ENCODE measurements at places on chromosomes 2 and 18. TPM values are rescaled to one million over a fixed set of nuclear protein-coding genes. Genes with fewer than 3 reads are reported as not detected.

STAT4 gene
- total RNA-seq = 2.6 TPM

CCDC141 gene
- total RNA-seq = not detected

TMEM17 gene
- total RNA-seq = 3.0 TPM

GRCh38 chr2:208254871-208255556, at the start of gene IDH1:
IDH1 (minus strand) TSS chr2:208255071; CDS start chr2:208251551, 3,520 bp downstream.
- peak; percentile 95 for DNase-seq

GRCh38 chr2:39981883-39982311, 202.8 kb upstream of the THUMPD2 start:
- DNase-seq = no peak

GRCh38 chr2:174781996-174782395, 17.7 kb upstream of the CHRNA1 start:
- DNase-seq = no peak

GPC1 gene
- total RNA-seq = 257 TPM

DNA sequence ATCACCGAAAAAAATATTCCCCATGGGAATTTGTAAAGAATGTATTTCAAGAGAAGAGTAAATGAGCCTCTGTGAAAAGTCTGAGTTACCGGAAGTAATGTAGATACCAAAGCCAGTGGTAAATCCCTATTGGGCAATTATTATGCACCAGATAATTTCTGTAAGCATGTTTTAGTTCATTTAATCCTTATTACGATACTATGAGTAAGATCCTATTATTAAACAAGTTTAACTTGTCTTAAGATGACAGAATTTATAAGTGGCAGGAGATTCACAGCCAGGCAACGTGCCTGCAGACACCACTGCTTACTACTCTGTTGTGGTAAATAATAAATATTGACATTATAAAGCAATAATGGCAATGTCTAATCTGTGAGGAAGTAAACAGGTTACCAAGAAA, 280.8 kb upstream of the RGPD4 start:
- no peak for DNase-seq

GRCh38 chr2:44531289-44531688, 169.5 kb downstream of the CAMKMT start:
- DNase-seq = no peak

Measured in mammary epithelial cell (primary cell).